ENCODE measurements at places on chromosomes 7 and 10.

GRCh38 chr7:129134356-129134987, 10.0 kb upstream of the TSPAN33 start:
- DNase-seq: no peak

GRCh38 chr7:47389923-47390630, 191.8 kb downstream of the TNS3 start:
- no peak for DNase-seq

DNA sequence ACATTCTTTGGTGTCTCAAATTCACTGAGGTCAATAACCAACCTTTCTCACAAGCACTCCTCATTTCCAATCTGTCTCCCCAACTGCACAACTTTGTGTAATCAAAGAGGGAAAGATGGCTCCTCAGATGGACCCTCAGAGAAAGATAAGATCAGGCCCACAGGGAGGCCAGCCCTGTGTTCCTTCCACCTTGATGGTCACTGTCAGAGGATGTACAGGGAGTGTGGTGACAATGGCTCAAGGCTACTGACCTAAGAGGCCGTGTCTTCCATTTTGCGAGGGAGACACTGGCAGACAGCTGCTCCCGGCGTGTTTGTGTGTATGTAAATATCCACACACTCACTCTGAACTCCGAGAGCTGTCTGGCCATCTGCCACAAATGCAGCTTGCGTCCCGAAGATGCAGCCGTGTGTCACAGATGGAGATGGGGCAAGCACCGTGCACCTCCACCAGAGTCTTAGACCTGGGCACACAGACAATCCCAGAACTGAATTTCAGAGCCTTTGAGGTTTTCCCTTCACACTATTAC, 712.1 kb upstream of the NRP1 start:
- no peak for DNase-seq

DNA sequence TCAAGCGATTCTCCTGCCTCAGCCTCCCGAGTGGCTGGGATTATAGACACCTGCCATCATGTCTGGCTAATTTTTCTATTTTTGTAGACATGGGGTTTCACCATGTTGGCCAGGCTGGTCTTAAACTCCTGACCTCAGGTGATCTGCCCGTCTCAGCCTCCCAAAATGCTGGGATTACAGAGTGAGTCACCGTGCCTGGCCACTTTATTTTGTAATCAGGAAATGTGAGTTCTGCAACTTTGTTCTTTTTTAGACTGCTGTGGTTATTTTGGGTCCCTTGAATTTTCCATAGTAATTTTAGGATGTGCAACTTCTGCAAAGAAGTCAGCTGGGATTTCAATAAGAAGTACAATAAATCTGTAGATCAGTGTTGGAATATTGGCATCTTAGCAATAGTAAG, 96.8 kb downstream of the CYTH3 start:
- DNase-seq: no peak

DNA sequence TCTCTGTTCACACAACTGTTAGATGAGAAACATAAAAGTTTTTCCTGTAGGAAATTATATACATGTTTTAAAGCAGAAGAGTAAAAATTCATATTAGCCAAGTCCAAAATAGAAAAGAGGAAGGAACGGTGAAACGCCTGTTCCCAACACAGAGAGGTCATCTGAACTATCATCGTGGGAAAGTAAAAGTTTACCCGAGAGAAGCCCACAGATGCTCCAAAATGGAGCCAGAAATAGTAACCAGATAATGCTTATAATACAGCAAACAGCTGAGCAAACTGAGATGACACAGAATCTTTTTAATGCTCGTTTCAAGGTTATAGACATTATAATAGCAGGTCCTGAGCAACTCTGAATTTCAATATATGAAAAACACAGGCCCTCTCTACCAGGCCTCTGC, 24.5 kb downstream of the FRMD4A start:
- no peak for DNase-seq

GRCh38 chr7:55534916-55535590, 37.2 kb downstream of the VOPP1 start:
- DNase-seq: no peak

GRCh38 chr10:17064435-17064834, 65.2 kb downstream of the CUBN start:
- no peak for DNase-seq

DNA sequence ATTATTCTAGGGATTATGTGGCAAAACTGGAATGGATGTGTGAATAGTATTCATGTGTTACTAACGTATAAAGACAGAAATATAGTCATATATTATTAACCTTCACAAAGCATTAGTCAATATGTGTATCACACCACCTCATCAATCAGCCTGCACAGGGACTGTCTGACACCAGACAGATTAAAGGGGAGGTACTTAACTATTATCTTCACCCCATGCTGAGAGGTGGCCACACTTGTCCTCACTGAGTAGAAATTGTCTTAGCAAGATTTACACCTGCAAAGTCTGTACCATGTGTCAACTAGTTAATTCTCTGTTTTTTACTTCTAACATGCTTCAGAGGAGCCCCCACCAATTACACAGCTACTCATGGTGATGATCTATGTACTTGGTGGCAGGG, 146.3 kb upstream of the LRGUK start:
- no peak for DNase-seq

GRCh38 chr10:14648005-14648765, 126.5 kb downstream of the FAM107B start:
- no peak for DNase-seq
